Spleen (tissue), 13 donors: ENCODE measurements at places on chromosomes 5 and 9. TPM values are rescaled to one million over a fixed set of nuclear protein-coding genes. Genes with fewer than 3 reads are reported as not detected.

DNA sequence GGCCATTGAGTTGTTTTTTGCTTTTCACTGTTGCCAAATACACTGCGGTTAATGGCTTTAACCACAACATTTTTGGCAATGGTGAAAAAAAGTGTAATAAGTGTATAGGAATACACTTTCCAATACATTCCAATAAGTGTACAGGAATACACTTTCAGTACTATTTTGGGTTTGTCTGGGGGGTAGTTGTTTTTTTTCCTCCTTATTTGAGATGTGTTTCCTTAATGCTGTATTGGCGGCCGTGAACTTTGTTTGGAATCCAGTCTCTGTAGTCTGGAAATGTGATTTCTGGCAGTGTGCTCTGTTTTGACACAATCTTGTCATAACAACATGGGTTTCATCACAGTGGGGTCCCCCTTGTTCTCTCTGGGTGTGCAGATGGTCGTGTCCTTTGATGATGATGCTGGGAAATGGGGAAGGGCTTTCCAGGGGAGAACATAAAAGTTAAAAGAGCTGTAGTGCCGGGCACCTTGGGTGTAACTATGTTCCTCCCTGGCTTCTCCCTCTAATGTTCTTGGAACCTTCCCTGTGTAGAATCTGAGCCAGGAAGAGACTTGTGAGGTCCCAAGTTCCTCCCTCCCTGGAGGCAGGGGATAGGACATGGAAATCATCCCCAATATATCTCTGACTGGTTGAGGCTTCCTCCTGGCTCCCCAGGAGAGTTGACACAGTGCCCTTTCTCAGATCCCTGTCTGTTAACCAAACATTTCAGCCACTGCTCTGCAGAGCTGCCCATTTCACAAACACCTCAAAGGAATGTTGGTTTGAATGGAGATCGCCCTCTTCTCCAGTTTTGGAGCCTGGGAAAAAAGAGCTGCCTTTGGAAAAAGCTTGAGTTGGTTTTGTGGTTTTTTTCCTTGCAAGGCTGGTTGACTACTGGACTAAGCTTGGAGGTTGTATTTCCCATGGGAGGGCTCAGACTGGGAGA, 44.8 kb downstream of the RCL1 start:
- no peak for DNase-seq

GRCh38 chr9:129273136-129273895, 95.3 kb upstream of the IER5L start:
- peak; percentile 48 for DNase-seq

DNA sequence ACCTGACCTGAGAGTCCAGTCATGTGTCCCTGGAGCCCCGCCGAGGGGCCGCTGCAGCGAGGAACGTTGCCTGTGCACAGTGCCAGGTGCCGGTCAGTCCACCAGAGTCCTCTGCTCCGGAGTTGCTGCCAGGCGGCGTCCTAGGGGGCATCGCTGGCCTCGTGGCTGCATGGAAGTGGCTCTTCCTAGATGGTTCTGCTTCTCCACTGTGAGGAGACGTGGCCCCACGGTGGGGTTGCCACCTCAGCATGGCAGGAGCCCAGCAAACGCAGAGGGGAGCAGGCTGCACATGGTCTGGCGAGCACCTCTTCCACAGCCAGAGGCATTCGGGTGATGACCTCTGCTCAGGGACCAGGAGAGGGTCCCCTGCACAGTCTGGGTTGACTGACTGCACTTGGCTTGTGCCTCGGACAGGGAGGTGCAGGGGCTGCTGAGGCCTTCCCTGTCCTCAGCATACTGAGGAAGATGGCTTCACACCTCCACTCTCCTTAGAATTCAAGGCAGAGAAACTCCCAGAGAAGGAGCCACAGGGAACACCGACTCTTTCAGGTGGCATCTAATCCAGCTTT, 25.9 kb upstream of the POMT1 start:
- DNase-seq: peak; percentile 55

- no peak for DNase-seq
These were observed 577.5 kb upstream of the CLINT1 start for GRCh38 chr5:158436271-158437065.

The HTR1A gene
- not detected for total RNA-seq

DNA sequence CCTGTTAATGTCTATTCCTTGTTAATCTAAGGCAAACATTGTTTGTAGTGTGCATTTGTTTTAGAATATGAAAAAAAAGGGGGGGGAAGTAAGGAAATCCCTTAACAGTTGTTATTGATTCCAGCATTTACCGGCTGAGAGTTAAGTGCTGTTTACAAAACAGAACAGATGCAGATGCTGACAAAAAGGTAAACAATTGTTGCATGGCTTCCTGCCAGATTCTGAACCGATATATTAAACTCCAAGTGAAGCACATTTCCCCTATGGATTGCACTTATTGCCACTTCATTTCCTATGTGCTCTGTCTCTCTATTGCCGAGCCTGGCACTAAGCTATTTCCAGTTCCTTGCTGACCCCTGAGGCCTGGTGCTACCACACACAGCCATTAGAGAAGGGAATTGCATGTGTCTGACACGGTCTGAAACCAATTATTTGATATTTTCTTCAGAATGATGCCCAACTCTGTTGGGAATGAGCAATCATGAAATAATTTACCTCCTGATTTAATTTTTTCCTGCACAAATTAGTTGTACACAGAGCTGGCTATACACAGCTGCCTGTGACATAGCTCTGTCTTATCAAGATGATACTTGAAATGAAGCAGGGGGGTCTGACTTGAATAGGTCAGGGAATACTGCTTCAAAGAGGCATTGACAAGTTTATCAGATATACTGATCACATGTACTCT, 109.8 kb downstream of the KIAA0825 start:
- DNase-seq: no peak

- no peak for DNase-seq
These were observed 5.7 kb downstream of the MAPKAP1 start for GRCh38 chr9:125701351-125701750.

GRCh38 chr9:124559871-124560270, 52.7 kb upstream of the NR5A1 start:
- DNase-seq: no peak

GRCh38 chr5:132748522-132749000, 1.3 kb downstream of the CCNI2 start:
- DNase-seq: no peak

The CREB3 gene
- total RNA-seq: 25.2 TPM
